Stimulated activated CD8-positive, alpha-beta memory T cell treated with anti-CD3 and anti-CD28 coated beads, Interleukin-7, amount 100 ng/mL, for 1 hour (primary cell): ENCODE measurements at places on chromosomes 4 and X.

GRCh38 chr4:112315446-112315845, 18.3 kb downstream of the ALPK1 start:
- DNase-seq = no peak

- DNase-seq = no peak
These were observed 327.8 kb downstream of the CAMK2D start for GRCh38 chr4:113433536-113434246.

GRCh38 chrX:103629318-103630170, 769 bp downstream of the TCEAL1 start:
- DNase-seq = no peak

GRCh38 chr4:41095973-41096372, 118.4 kb downstream of the APBB2 start:
- no peak for DNase-seq

- no peak for DNase-seq
These were observed 192.0 kb upstream of the HAND2 start for GRCh38 chr4:173722075-173722474.
